ENCODE measurements at places on chromosomes 3 and 15.
A peak's percentile ranks its signal among the peaks of the same experiment; 100 is the strongest.

DNA sequence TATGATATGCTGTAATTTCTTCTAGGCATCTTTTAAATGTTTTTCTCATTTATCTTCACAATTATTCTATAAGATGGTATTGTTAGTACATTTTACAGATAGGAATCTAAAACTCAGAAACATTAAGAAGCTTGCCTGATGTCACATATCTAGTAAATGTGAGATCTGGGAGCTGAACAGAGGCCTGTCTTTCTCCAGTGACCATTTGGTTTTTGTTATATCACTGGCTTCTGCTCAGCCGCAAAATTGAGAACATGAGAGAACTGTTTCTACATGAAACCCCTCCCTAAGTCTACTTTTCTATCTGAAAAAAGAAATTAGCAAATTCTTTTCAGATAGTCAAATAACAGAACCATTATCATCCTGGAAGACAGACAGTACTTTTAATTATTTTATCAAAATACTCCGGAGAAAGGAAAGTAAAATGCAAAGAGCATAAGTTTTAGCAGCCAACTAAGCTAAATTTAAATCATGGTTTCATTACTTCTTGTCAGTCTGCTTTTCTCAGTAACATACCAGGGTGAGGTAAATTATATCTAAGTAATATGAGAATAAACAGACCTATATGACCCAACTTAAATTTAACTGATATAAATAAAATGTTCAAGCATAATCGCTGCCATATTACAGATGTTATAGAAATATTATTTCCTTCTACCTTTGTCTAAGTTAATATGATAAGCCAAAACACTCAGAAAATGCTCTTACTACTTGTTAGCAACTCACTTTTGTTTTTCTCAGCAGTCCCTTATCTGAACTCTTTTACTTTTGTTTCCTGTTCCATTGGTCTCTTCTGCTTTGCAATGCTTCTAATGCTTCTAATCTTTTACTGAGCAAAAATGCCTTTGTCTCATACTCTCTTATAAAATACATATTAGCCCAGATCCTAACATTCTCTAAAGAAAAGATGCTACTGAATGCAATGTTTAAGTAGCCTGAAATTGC lies 68.0 kb upstream of the MBNL1 start:
- DNase-seq, result peak; percentile 47

DNA sequence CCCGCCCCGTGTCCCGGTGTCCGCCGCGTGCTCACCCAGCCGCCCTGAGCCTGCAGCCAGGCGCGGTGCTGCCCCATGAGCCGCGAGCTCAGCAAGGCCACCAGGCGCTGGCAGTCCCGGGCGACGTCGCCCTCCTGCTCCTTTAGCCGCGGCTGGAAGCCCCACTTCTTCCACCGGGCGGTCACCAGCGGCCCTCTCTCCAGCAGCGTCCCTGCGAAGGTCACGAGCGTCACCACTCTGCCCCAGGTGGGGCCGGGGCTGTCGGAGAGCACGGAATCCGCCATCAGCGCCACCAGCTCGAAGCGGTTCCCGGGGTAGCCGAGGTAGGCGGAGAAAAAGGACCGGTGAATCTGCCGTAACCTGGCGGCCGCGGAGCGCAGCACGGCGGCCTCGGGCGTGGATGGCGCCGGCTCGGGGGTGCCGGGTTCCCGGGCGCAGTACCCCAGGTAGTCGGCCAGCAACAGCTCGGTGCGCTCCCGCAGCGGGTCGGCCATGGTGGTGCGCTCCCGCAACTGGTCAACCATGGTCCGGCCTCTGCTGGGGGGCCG lies 298 bp downstream of the BCL2L10 start:
- DNase-seq, result peak; percentile 21

- DNase-seq, result no peak
Observed at GRCh38 chr3:104711406-104711805, 655.3 kb upstream of the ALCAM start.

- no peak for DNase-seq
Observed at GRCh38 chr15:39140060-39140604, 440.7 kb upstream of the THBS1 start.

DNA sequence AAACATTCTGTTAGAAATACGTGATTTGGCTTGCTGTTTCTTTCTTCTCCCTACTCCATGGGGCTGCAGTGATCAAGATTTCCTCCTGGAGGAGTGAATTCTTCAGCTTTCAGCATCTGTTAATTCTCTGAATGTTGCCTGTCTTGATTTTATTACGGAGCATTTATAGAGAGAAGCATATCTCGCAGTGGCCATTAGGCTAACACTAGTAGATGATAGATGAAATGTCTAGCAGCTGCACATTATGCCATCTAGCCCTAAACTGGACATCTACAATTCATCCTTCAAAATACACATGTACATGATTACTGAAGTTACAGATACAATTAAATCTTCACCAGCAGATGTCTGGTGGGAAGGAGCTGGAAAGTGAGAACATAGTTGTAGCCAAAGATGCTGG lies 769.8 kb upstream of the NECTIN3 start:
- no peak for DNase-seq

DNA sequence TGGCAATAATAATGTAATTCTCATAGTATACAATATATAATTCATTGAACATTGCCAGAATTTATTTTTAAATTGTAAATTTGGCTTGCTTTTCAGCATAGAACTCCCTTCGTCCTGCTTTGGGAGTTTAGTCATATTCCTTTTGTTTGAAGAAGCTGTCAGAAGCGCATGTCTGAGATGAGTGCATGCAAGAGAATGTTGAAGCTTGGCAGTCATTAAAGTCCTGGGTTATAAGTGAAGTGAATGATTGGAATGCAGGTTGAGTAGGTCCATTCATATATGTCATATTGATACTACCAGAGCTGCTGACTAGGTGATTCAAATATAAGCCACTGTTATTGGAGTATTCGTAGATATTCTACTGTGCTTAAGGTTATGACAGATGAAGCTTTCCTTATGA lies 243.6 kb upstream of the MDFIC2 start:
- no peak for DNase-seq

GRCh38 chr15:100722551-100723314 lies 120.3 kb downstream of the ASB7 start:
- no peak for DNase-seq

GRCh38 chr3:76352051-76352450 lies 566.7 kb upstream of the ZNF717 start:
- no peak for DNase-seq

- DNase-seq, result peak; percentile 61
Observed at GRCh38 chr3:105367406-105368213, 901 bp downstream of the ALCAM start.

DNA sequence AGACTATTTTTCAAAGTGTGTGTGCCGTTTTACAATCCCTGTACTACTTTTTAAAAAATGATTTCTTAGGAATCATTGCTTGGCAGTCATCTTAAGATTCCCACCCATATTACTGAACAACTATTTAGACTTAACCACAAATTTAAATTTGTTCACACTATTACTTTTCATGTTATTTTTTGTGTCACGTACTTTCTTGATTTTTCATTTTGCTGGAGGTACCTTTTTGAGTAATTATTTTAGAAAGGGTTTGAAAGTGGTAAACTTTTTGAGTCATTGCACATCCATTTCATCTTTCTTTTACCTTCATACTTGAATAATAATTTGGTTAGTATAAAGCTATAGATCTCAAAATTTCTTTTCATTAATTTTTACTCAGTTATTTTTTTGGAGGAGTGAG lies 16.9 kb downstream of the CMTM8 start:
- DNase-seq, result no peak

GRCh38 chr3:52341123-52341522 lies 25.0 kb downstream of the DNAH1 start:
- no peak for DNase-seq

GRCh38 chr15:29969562-29970401 lies 113.0 kb upstream of the GOLGA8J start:
- DNase-seq, result no peak

DNA sequence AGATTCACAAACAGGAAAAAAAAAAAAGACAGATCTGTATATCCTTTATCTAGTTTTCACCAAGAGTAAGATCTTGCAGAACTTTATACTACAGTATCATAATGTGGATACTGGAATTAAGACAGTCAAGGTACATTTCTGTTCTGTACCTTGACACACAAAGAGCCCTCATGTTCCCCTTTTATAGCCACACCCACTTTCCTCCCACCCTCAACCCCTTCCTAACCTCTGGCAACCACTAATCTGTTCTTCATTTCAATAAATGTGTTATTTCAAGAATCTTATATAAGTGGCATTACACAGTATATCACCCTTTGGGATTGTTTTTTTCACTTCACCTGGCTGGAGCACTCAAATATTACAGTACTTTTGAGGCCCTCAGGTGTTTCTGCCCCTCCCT lies 3.6 kb upstream of the RAB6B start:
- DNase-seq, result no peak

DNA sequence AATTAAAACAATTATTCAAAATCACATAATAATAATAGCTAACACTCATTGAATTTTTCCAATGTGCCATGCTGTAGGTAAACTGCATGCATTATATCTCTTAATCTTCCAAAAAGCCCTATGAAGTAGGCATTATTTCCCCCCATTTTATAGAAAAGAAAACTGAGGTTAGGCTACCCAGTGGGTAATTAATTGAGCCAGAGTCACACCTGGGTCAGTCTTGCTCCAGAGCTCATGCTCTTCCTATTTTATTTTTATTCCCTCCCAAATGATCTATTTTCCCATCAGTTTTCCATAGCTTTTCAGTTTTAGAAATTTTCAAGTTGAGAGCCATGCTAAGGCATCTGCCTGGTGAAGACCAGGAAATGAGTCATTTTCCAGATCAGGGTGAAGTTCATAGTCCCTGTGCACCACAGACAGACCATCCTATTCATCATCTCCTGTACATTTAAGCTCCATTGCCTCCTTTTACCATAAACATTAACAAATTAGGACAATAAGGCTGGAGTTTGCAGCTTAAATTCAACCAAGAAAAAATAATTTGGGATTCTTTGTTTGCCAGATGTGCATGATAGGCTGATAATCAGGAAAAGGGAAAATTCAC lies 417.3 kb downstream of the OTOL1 start:
- DNase-seq, result no peak

DNA sequence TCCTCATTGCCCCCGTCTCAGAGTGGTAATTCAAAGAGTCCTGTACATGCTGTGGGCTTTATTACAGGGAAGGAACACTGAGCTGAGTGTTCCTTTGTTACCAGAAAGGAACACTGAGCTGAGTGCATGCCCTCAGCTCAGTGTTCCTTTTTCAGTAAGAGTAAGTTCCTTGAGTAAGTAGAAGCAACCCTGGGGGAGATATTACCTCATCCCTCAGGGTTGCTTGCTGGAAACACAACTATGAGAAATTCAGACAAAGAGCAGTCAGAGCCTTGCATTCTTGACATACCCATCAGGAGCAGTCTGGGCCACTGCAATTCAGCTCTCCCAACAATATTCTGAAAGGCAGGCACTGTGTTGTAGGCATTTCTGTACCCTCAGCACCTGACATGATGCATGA lies 17.0 kb downstream of the CHRM5 start:
- no peak for DNase-seq

DNA sequence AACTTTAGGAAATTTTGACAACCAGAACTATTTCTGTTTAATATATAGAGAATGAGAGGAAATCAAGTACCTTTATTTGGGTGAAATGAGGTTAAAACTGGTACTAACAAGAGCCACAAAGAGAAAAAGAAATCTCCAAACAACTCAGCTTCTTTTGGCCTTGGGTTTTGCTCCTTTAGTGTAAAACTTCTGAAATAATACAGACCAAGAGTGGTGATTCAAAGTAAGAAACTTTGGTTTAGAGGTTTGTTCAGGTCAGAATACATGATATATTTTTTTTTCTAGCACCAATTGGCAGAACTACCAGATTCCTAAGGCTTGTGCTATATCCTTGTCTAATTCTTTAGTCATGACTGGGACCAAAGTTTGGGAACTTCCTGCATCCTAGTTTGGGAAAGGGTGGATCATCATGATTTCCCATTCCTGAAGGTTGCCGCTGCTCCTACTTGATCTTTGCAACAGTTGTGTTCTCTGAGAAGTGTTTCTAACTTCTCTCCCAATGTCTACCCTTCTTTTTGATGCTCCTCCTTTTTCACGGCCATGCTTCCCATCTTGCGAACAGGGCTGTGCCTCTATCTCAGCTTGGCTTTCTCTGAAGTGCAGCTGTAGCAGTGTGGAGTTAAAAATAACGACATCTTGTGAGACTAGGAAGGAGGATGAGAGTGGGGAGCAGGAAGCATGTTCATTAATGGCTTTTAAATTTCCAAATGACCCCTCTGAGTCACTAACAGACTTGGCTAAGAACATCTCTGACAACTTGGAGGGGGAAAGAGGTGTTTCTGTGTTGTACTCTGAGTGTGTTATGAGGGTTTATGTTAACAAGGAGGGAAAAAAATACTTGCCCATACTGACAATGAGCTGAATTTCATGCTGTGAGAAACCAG lies 87.7 kb downstream of the KCNAB1 start:
- DNase-seq, result no peak

DNA sequence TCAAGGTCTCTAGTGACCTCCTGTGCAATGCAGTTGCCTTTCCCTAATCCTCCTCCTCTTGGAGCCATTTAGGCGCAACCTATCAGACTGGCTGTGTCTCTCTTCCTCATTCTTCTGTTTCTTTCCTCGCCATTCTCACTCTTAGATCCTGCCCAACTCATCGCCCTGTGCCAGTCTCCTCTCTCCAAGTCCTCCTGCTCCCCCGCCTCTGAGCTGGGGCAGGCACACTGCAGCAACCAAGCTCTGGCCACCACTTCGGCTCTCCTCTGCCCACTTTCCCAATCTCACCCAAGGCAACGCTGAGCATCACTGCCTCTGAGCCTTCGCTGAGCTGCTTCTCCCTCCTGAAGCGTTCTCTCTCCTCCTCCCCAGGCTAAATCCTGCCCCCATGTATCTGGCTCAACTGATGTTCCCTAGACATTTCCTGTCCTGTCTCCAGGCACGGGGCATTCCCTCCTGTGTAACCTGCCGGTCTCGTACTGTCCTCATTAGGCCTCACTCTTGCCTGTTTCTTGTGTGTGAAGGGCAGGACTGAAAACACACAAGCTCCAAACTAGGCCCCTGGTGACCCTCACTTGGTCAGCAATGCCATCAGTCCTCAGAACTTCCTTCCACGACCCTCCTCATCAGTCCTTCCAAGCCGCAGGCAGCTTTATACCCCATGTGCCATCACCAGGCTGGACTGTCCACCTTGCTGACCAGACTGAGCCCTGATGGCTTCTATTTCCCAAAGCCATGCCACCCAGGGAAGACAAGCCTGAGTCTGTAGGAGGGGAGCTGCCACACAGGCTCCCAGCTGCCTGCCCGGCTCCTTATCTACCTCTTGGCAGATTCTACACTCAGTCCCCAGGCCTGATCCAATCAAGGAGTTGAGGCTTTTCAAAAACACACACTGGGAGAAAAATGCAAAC lies 85.6 kb downstream of the SEC22A start:
- DNase-seq, result no peak
